ENCODE measurements at places on chromosomes 1 and 21. TPM values are rescaled to one million over a fixed set of nuclear protein-coding genes. Genes with fewer than 3 reads are reported as not detected.
A peak's percentile ranks its signal among the peaks of the same experiment; 100 is the strongest.

The ZNF683 gene
- total RNA-seq: not detected

The EPHA8 gene
- total RNA-seq: not detected

The CR1L gene
- not detected for total RNA-seq

- no peak for DNase-seq
Observed at GRCh38 chr1:106393046-106393445, 663.4 kb upstream of the PRMT6 start.

- peak; percentile 50 for DNase-seq
Observed at GRCh38 chr1:31891280-31891679, 46.9 kb downstream of the PTP4A2 start.

- DNase-seq: no peak
Observed at GRCh38 chr1:28887835-28888682, 26.3 kb upstream of the EPB41 start.

DNA sequence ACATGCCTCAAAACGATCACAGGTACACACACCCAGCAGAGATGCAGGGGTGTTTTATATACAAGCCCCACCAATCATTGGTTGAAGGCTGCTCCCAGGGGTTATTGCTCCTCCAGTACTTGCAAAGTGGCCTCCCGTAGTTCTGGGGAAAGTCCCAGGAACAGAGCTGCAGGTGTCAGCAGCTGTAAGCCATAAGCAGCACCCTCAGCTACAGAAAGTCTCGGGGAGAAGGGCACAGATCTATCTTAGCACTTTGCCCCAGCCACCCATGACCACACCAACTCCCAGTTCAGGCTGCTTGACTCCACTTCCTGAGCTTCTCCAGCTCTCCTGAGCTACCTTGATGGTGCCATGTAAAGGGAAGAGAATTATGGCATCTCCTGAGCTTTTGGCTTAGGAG is 222.7 kb upstream of the GJB5 start:
- no peak for DNase-seq

DNA sequence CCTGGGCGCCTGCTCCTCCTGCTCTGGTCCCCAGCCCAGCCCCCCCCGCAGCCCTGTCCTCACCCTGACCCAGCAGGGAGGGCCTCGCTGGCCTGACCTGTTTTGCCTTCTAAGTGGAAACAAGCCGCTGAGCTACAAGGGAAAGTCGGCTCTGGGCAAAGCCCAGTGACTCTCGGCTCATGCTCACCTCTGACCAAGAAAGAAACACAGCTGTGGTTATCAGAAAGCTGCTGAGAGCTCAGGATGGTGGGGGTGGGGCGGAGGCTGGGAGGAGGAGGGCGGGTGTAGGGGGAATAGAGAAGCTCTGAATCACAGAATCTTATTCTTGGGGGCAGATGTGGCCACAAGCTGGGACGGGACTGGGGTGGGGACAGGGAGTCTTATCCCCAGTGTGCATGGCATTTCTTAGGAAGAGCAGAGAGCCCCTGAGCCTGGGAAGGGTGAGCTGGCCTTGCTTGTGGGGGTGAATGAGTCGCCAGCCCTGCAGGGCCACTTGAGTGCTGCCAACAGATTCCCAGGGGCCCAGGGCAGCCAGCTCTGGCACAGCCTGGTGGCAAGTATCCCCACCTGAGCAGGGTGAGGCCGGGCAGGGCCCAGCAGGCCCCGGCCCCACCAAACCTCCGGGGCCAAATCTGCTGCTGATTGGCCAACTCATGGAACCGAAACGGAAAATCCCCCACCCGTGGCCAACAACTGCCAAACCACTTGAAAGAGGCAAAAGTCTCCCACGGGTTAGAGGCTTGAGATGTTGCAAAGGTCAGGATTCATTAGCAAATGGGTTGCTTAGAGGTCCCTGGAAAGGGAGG is 120.6 kb downstream of the SPSB1 start:
- DNase-seq: peak; percentile 93

DNA sequence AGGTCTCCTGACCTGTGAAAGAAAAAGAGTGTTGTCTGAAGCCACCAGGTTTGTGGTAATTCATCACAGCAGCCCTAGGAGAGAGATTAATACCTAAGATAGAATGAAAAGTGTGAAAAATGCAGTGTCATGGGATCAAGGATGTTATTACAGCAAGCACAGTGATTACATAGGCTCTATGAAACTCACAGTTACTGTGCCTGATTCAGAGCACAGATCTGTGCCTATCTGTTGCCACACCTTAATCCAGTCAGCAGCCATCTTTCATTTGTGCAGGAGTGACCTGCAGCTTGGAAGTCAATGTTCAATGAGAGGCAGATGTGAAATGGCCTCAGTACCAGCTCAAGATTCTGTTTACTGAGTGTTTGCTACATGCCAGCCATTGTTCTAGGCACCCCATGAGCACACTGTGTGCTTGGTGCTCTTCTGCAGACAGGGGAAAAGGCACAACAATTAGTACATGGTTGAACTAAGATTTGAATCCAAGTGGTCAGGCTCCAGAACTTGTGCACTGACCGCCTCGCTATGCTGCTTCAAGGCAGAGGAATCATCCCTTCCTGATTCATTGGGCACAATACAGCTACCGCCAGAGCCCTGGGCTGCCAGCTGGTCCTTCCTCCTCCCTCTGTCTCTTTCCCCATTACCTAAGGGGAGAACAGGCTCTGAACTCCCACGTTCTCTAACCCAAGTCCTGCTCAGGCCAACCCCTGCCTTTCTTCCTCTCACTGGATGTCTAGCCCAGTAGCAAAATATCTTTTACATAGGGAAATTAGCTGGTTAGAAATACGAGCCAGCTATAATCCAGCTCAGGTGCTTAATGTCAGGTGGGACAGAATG is 56.3 kb upstream of the NEK2 start:
- DNase-seq: no peak
